Prostate gland (tissue), 2 donors: ENCODE measurements at places on chromosomes 6 and 20. TPM values are rescaled to one million over a fixed set of nuclear protein-coding genes. Genes with fewer than 3 reads are reported as not detected.

DNA sequence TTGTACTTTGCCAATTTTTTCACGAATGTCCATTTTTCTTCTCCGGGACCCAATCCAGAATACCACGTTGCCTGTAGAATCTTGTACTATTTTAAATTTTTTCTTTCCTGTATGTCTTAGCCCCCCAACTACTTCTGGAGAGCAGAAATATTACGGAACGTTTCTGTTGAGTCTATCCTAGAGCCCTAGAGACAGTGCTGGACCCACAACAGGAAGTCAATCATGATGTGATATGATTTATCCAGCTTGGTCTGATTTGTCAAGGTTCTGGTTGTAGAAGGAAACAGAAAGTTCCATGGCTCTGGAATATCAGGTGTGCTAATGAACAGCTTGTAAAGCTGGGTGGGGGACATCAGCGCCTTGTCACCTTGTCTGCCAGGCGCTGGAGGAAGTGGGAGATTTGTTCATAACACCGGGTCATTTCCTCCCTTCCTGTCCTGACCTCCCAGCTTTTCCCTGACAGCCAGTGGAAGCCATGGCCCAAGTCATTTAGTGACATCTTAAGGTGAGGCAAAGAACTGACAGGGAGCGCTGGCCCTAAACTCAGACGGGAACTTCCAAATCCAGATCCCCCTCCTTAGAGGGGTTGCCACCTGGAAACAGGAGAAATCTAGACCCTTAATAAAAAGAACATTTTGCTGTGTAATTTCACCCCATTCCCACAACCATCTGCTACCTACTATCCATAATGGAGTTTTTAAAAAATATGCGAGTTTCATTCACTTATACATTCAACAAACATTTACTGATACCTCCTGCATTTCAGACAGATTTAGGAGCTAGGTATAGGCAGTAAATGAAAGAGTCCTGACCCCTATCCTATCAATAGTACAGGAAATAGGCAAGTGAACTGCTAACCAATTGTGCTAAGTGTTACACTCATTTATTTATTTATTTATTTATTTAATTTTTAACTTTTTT lies 130.5 kb downstream of the ZFP64 start:
- no peak overlapping the region for H3K27ac ChIP-seq
- no peaks in the 10 kb centered on the region for H3K27me3 ChIP-seq
- no peaks in the 10 kb centered on the region for H3K36me3 ChIP-seq
- DNase-seq, result no peak
- H3K4me1 ChIP-seq, result no peaks in the 10 kb centered on the region

GRCh38 chr6:125717120-125717731 lies 32.2 kb upstream of the HEY2 start:
- no peaks in the 10 kb centered on the region for H3K27me3 ChIP-seq
- no peak overlapping the region for H3K27ac ChIP-seq
- H3K4me3 ChIP-seq, result no peak overlapping the region
- DNase-seq, result no peak

DNA sequence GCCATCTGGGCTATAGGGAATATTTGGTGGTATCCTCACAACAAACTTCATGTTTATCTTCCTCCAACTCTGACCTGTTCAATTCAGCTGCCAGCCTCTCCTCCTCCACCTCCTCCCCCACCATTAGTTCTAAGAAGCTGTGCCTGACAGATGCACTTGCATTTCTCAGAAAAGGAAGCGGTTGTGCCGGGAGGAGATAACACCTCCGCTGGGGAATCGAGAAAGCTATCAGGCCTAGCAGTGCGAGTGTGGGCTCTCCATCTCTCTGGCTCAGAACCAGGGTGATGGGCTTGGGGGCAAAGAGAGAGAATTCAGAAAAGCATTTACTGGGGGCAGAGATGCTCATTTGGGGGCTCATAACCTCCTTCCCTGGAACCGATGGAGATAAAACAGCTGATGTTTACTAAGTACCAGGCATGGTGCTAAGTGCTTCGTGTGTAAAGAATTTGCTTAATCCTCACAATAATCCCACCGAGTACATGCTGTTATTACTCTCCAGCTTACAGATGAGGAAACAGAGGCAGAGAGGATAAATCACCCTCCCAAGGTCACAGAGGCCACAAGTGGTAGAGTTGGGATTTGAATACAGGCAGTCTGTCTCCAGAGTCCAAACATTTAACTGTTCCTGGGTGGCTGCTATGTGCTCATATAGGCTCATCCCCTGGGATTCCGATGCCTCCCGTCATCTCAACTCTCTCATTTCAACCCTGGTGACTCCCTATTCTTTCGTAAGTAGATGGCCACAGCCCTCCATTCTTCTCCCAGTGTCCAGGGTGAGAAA lies 38.3 kb downstream of the COX4I2 start:
- H3K27me3 ChIP-seq, result no peaks in the 10 kb centered on the region
- no peak for DNase-seq
- no peaks in the 10 kb centered on the region for H3K36me3 ChIP-seq
- H3K4me3 ChIP-seq, result no peak overlapping the region
- H3K27ac ChIP-seq, result peak overlapping the region; percentile 34

Gene HAO1
- total RNA-seq, result not detected

DNA sequence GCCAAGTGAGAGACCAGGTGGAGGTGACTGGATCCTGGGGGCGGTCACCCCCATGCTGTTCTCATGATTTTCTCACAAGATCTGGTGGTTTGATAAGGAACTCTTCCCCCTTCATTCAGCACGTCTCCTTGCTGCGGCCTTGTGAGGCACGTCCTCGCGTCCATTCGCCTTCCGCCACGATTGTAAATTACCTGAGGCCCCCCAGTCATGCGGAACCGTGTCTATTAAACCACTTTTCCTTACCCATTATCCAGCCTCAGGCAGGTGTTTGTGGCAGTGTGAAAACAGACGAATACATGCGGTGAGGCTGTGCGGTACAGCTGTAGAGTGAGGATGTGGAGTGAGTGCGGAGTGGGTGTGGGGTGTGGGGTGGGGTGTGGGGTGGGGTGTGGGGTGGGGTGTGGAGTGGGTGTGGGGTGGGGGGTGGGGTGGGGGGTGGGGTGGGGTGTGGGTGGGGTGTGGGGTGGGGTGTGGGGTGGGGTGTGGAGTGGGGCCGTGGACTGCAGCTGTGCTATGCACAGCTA lies 12.1 kb upstream of the NTSR1 start:
- no peaks in the 10 kb centered on the region for H3K4me1 ChIP-seq
- DNase-seq, result no peak
- no peak overlapping the region for H3K4me3 ChIP-seq
- H3K36me3 ChIP-seq, result no peaks in the 10 kb centered on the region

Gene MDFI
- 77.9 TPM for total RNA-seq

- H3K36me3 ChIP-seq, result no peaks in the 10 kb centered on the region
- H3K4me1 ChIP-seq, result no peaks in the 10 kb centered on the region
- no peak overlapping the region for H3K4me3 ChIP-seq
- DNase-seq, result no peak
- H3K27me3 ChIP-seq, result no peaks in the 10 kb centered on the region
Observed at GRCh38 chr6:13172291-13172690, 156.0 kb downstream of the TBC1D7 start.

Gene LPIN3
- 30.4 TPM for total RNA-seq

DNA sequence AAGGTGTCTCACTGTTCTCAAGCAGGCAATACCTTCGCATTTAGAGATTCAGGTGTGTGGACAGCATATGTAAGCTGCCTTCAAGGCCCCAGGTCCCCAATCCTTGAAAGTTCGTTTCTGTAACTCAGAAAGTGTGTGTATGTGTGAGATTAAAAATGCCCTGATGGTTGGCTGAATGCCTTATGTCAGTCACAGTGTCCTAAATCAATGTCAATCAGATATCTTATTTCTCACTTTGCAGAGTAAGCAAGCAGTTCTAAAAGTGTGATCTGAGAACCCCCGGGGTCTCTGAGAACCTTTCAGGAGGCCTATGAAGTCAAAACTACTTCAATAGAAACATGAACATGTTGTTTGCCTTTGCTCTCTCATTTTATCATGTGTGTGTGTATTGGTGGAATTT lies 123.2 kb upstream of the NUP153 start:
- DNase-seq, result no peak
- no peak overlapping the region for H3K4me3 ChIP-seq
- no peaks in the 10 kb centered on the region for H3K36me3 ChIP-seq
- H3K4me1 ChIP-seq, result no peaks in the 10 kb centered on the region
- no peak overlapping the region for H3K27ac ChIP-seq

DNA sequence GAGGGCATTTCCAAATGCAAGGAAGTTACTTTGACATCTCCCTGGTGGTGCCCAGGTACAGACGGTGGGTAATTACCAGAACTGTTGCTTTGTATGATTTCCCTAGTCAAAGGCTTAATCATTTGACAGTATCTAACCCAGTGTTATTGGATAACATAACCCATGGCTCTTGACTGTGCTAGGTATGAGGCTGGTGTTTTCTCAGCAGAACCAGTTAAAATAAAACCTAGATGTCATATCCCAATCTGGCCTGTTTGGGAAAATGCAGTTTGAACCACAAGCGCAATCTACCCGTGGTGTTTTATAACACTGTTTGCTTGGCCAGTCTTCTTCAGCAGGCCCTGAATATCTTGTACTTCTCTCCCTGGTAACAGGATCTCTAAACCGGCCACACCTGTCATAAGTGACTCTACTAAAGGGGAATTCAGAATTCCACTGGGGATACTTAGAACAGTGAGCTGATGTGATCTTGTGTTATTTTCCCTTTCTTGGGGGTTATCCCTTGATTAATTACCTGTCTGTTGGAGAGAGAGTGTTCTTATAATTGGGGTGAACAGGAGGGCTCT lies 32.8 kb downstream of the PPP1R14C start:
- DNase-seq, result no peak
- no peaks in the 10 kb centered on the region for H3K36me3 ChIP-seq
- no peak overlapping the region for H3K27ac ChIP-seq
- H3K27me3 ChIP-seq, result no peaks in the 10 kb centered on the region
- no peaks in the 10 kb centered on the region for H3K4me1 ChIP-seq

- H3K4me3 ChIP-seq, result no peak overlapping the region
- no peaks in the 10 kb centered on the region for H3K27me3 ChIP-seq
- H3K27ac ChIP-seq, result no peak overlapping the region
- no peaks in the 10 kb centered on the region for H3K4me1 ChIP-seq
- DNase-seq, result no peak
Observed at GRCh38 chr6:43913375-43914271, 143.6 kb downstream of the VEGFA start.

- no peaks in the 10 kb centered on the region for H3K36me3 ChIP-seq
- H3K27me3 ChIP-seq, result no peaks in the 10 kb centered on the region
- no peak overlapping the region for H3K27ac ChIP-seq
- H3K4me3 ChIP-seq, result peak overlapping the region; percentile 5
- H3K4me1 ChIP-seq, result no peaks in the 10 kb centered on the region
- DNase-seq, result no peak
Observed at GRCh38 chr6:34514593-34515472, 41.3 kb downstream of the SPDEF start.

Gene SLC29A1
- total RNA-seq, result 18.5 TPM

DNA sequence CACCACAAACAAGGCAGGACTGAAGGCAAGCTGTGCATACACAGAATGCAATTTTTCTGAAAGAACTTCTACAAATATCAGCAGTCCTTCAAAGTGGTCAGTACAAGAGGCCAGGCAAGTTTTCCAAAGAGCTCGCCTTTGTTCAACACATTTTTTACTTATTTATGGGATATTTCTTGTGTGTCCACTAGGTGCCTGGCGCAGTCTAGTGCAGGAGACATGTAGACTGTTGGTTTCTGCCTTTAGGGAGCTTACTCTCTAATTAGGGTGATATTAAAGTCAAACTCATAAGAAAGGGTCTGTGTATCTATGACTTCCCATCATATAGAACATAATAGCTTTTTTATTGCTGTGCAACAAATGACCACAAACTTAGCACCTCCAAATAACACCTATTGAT lies 21.2 kb upstream of the VEGFA start:
- H3K27ac ChIP-seq, result no peak overlapping the region
- H3K36me3 ChIP-seq, result no peaks in the 10 kb centered on the region
- no peaks in the 10 kb centered on the region for H3K4me1 ChIP-seq
- no peaks in the 10 kb centered on the region for H3K27me3 ChIP-seq
- no peak for DNase-seq
- H3K4me3 ChIP-seq, result no peak overlapping the region

DNA sequence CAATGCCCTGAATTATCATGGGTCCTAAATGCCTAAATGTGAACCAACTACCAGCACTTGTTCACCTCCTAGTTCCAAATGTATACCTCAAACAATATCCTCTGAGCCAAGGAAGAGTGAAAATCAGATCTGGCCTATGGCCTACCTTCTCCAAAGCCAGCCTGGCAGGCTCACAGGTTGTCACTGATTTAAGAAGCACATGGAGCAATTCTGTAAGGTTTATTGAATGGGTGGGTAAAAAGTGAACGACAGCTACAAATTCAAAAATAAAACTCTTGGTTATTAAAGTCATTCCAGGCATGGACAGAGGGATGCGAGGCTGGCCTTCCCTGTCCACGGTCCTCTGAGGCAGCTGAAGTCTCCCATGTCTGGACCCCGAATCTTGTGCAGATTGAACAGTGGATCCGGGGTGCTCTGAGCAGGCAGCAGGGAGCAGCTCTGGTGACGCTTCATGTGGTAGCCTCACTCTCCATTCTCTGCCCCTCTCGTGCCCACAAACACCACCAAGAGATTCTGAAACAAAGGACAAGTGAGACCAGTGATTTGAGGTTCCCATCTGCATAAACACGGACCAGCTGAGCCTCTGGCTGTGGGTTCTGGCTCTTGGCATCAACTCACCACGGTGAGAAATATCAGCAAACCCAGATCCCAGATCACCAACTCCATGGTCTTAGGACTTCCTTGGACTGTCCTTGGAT lies 14.6 kb downstream of the SNHG17 start:
- H3K36me3 ChIP-seq, result peaks cover 3% of the 10 kb centered on the region
- H3K27me3 ChIP-seq, result no peaks in the 10 kb centered on the region
- H3K4me1 ChIP-seq, result no peaks in the 10 kb centered on the region

DNA sequence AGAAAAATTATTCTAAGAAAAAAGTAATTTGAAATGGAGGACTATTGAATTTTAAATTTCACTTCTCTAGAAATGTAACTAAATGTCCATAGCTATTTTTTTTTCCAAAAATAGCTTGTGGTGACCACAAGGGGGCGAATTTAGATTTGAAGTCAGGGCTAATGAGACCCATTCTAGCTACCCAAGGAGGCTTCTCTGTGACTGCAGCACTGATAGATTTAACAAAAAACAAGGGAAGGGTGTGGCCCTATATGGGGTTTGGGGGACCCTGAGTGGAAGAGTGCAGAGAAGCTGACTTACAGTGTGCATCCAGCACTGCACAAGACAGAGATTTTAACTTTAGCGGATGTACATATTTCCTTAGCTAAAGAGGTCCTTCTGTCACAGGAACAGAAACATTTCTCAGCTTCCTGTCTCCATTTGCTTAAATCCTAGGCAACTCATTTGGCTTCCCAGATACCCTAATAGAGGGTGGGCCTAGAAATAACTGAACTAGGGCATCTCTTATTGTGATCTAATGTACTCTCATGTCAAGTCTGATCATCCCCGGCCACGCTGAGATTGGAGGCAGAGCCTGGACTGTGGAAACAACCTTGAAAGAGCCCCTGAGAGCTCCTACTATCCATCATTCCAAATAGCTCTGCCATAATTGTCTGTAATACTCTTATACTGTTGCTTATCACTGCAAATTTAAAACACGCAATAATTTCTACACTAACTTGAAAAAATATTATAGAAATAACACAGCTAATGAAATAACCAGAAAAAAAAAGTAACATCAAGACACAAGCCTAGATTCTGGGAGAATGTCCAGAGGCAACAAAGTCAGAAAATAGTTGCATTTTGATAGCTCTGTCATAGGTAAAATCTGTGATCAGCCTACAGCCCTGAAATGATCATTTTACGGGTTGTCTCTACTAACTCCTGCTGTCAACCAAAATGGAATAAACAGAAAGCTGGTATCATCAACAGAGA lies 93.6 kb downstream of the SNAP91 start:
- no peak overlapping the region for H3K4me3 ChIP-seq
- no peaks in the 10 kb centered on the region for H3K27me3 ChIP-seq
- H3K4me1 ChIP-seq, result no peaks in the 10 kb centered on the region
- H3K36me3 ChIP-seq, result no peaks in the 10 kb centered on the region
- DNase-seq, result no peak

- no peaks in the 10 kb centered on the region for H3K36me3 ChIP-seq
- DNase-seq, result no peak
- H3K4me1 ChIP-seq, result peaks cover 3% of the 10 kb centered on the region
- H3K27me3 ChIP-seq, result no peaks in the 10 kb centered on the region
Observed at GRCh38 chr6:107152638-107153430, 37.5 kb upstream of the BEND3 start.
